ENCODE measurements at places on chromosomes 1 and 21.
A peak's percentile ranks its signal among the peaks of the same experiment; 100 is the strongest.

GRCh38 chr1:99820546-99820945, 29.6 kb upstream of the AGL start:
- DNase-seq = no peak

GRCh38 chr1:164452549-164452948, 106.4 kb upstream of the PBX1 start:
- DNase-seq = no peak

GRCh38 chr1:43304314-43304681, 3.5 kb downstream of the TIE1 start:
- no peak for DNase-seq

DNA sequence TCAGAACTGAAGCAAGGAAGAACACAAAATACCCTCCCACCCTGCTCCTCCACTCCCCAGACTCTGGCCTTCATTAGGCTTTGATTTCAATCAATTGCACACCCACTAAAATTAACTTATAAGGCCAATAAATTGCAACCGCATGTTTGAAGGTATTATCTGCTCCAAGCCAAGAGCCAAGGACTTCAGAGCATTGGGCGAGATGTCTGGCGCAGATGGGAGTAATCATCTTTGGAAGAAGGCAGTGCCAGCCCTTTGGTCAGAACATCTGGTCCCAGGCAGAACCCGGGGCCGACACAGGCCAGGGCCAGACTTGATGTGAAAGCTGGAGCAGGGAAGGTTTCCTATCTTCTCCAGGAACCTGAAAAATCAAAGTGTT, 60.0 kb downstream of the SLC66A1 start:
- no peak for DNase-seq

DNA sequence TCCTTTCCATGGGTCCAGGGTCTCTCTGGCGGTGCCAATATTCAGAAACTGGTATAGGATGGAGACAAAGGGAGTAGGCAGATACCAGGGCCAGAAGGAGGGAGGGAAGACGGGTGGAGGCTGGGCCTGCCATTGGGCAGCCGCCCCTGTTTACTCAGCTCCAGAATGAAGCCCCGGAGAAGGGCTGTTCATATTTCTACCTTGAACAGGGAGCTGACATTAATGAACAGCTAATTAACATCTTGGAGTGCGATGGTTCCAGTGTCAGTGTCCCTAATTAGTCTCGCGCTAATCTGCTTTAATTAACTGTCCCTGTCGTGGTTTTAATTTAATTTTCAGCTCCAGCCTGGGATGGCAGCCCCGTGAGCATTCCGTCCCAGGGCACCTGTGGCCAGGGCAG, 113.8 kb downstream of the EPHB2 start:
- no peak for DNase-seq

- DNase-seq = no peak
These were observed 556.5 kb downstream of the PTBP2 start for GRCh38 chr1:97277891-97278654.

- DNase-seq = no peak
These were observed 2.2 kb upstream of the KCNA3 start for GRCh38 chr1:110676970-110677369.

DNA sequence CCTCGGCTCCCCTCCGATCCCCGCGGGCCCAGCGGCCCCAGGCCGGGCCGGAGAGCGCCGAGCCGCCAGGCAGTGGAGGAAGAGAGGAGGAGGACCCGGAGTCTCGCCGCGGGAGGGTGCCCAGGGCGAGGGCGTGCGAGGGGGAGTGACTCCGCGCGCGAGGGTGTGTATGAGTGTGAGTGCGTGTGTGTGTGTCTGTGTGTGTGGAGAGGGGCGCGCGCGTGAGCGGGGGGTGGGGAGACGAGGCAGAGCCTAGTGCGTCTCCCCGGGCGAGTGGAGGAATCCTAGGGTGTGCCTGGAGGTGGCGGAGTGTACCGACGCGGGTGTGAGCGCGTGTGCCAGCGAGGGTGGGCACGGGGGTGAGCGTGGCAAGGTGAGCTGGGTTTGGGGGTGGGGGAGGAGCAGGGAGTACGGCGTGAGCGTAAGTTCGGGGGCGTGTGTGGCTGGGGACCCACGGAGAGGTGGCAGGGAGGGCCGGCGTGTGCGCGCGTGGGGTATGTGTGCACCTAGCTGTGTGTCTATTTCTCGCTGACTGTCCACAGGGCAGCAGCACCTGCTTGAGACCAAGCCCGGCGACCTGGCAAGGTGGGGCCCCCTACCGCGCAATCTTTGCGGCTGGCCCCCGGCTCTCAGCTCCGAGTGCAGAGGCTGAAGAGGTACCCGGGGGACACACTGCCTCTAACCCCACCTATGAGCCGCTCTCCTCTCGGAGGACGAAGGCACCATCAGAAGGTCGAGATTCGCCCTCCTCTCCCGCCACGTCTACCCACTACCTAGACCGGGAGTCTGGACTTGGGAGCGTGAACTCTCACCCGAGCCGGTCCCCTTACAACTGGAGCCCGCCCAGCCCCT, 784 bp upstream of the KCND3 start:
- no peak for DNase-seq

GRCh38 chr1:190138702-190139101, 339.0 kb downstream of the BRINP3 start:
- no peak for DNase-seq

GRCh38 chr1:7954683-7955082, 6.8 kb upstream of the PARK7 start:
- DNase-seq = no peak

DNA sequence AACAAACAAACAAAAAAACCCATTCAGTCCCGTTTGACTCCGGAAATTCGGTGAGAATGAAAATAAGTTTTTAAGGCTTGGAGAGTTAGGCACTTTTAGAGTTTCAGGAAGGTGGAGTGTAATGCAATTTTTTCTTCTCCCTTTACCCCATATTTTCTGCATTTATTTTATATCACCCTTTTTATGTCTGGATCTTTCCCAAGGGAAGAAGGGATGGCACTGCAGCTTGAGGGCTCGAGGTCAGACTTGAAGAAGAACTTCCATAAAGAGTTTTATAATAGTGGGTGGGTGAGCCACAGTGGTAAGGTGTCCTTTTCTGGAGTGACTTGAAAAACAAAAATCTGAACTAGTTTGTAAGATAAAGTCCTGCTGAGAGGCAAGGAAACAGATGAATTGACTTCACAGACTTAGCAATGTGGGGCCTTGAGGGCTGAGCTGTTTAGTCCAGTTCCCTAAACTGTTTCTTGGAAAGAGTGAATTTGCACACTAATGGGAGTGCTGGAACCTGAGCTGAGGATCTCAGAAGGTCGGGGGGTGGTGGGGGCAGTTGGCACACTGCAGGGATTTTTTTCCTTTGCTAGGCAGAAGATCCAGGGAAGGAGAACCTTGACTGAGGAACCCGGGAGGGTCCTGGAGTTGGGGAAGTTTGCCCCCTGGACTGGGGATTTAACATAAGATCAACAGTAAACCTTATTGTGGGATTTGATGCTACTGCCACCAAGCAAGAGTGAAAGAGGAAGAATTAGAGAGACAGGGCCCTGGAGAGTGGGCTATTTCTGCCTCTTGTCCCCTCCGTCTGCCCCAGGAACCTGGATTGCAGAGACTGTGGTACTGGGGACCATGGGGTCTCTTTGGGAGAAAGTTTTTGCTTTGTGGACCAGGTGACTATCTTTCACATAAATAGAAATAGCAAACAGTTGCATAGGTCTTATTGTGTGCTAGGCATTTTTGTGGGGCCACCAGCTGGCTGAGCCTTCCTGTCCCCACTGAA, 1.8 kb upstream of the MEX3A start:
- DNase-seq = no peak

DNA sequence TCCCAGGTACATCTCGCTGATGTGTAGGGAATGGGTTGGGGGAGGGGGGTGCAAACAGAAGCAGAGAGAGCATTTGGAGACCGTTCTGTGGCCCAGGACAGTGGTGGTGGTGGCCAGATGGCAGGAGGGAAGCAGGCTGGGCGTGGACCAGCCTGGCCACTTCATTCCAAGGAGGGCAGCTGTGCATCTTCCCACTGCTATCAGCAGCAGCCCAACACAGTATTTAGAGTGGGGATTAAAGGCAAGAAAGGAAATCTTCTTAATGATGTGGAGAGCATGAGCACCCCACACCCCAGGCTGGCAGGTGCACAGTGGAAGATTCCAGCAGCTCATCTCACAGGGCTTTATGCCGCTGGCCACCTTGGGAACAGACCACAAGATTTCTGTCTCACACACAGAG, 198.7 kb downstream of the NPHP4 start:
- DNase-seq = no peak

DNA sequence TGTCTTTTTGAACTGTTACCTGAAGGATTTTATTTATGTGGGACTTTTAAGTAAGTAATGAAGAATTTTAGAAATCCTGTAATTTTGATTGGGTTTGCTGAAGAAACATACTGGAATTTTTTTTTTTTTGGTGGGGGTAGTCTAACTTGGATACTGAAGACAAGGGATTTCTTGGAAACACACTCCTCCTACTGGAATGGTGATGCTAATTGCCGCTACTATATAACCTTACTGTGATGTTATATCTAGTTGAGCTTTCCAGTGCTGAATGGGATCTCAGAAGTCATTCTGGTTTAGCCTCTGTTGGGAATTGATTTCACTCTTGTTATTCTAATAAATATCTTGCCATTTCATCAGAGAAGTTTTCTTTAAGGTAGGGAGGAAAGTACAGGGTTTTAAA, 8.4 kb downstream of the PPP2R5A start:
- no peak for DNase-seq

- DNase-seq = no peak
These were observed 5.0 kb upstream of the SRSF4 start for GRCh38 chr1:29186707-29187106.

DNA sequence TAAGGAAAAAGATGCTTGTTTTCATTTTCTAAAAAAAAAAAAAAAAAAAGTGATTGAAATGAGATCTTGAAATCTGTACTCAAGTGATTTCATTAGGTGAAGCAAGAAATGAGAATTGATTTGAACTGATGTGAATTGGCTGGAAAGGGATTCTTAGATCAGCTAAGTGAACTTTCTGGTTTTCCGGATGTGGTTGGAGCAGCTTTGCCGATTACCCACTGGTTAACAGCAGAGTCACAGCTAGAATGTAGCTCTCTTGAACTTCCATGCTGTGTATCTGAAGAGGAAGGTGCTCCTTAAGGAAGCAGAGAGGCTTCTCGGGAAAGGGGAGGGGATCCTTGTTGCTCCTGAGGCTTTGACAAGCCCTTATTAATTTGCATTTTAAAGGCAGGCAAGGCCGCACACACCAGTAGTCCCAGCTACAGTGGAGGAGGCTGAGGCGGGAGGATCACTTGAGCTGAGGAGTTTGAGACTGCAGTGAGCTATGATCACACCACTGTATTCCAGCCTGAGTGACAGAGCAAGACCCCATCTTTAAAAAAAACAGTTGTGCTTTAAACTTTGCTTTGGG, 28.7 kb upstream of the PWP2 start:
- DNase-seq = no peak

- no peak for DNase-seq
These were observed 67.8 kb downstream of the FASLG start for GRCh38 chr1:172726740-172727139.

GRCh38 chr1:219773775-219774174, 154.6 kb downstream of the SLC30A10 start:
- no peak for DNase-seq

DNA sequence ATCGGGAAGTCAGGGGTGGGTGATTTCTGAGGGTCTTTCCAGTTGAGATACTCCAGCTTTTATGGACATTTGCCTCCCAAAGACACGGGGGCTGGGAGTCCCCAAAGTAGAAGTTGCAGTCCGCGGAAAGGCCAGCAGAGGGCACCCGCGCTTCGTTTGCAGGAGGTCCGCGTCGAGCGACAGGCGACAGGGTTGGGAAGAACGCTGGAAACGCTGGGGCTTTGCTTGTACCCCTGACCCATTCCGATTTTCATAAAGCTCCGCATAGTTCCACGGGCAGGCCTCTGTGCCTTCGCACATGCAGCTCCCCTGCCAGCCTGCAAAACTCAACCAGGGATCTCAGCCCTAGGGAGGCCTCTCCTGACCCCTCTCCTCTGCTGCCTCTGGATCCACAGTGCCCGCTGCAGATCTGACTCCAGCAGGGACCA, 44.2 kb upstream of the LAPTM5 start:
- peak; percentile 99 for DNase-seq

GRCh38 chr1:241846862-241847539, 1.0 kb upstream of the EXO1 start:
- DNase-seq = no peak

GRCh38 chr21:39696618-39697017, 48.4 kb upstream of the IGSF5 start:
- no peak for DNase-seq

DNA sequence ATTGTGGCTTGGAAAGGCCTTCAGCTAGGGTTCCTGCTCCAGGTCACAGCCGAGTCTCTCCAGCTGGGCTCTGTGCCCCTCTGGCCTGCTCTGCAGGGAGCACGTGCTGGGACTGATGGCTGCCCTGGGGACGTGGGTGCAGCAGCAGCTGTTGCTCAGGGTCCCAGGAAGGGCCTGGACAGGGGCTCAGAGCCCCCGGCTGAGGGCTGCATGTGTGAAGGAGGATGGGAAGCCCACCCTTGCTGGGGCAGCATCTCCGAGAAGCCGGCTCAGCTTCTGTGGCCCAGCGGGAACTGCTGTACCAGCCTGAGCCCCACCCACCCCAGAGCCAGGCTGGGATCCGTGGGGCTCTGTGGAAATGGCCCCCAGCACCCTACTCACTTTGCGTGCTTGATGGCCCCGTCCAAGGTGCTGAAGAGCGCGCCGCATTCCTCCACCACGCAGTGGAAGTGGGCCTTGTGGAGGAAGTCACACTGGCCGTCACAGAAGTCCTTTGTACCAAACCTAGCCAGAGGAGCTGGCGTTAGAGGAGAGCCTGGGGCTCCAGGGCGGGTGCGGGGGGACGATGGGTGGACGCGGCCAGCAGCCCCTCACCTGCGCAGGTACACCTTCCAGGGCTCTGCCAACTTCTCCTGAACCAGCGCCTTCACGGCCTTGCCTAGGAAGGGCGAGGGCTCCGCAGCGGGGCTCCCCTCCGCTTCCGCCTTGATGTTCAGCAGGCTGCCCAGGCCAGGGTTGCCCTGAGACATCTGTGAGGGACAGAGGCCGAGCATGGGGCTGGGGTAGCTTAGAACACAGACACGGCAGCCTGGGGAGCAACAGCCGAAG, 147.5 kb downstream of the CASZ1 start:
- peak; percentile 77 for DNase-seq

GRCh38 chr1:241698177-241698576, 46.1 kb downstream of the WDR64 start:
- DNase-seq = no peak

DNA sequence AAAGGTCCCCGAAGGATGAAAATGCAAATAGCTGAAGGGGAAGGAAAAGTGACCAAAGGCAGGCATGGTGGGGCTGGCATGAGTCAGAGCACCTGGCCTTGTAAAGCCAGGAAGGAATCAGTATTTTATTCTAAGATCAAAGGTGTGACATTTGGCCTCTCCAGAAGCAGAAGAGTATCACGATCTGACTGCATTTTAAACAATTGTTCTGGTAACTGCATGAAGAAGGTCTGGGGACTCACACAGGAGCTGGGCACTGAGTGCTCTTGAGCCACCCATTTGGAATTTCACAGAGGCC, 23.2 kb downstream of the MAB21L3 start:
- DNase-seq = no peak

GRCh38 chr21:43270800-43271301, 102.0 kb downstream of the CRYAA start:
- no peak for DNase-seq
